ENCODE measurements at places on chromosomes 1 and 21.
A peak's percentile ranks its signal among the peaks of the same experiment; 100 is the strongest.

DNA sequence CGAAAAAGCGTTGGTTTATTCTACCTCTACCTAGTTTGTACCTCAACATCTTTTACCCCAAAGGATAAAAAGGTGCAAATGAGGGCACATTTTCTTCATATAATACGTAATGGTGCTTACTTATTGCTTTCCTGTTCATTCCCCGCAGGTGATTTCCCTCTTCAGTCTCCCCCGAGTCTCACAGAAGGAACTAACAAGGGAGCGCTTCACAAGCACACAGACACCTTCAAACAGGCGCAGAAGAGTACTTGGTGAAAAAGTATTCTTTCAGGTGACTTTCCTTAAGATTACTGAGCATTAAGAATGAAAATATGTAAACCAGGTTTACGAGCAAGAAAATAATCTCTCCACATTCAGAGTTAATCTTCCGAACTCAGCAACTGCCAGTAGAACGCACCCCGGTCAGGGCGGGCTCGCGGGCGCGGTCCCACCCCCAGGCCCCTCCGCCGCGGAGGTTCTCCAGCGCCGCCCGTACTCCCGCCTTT lies 511 bp upstream of the RABGAP1L start:
- DNase-seq, result no peak

DNA sequence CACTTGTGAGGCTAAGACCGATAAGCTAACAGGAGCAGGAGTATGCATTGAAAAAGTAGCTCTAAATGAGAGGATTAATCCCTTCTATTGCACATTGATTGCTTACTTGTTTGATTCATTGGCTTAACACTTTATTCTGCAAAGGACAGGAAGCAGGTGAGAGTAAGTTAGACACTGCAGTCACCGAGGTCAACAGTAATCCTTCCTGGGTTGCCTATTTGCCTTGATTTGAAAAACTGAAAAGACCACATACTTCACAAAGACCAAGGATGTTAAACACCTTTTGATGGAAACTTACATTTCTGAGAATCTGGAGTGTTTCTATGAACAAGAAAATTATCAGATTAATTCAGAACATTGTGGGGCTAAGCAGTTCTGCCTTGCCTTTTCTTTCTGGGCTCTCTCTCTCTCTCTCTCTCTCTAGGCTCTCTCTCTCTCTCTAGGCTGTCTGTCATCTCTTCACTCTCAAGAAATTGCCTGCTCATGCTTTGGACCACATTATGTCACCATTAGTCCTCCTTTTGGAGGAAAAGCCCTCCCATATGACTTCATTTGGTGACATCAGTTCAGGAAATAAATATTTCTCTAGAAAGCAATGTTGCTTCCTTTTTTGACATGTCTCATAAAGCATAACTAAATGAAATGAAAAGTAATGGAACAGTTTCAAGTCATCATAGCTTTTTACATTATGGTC lies 103.8 kb downstream of the TNFSF18 start:
- no peak for DNase-seq

GRCh38 chr1:156230473-156230837 lies 11.5 kb upstream of the BGLAP start:
- DNase-seq, result no peak

- DNase-seq, result peak; percentile 71
Observed at GRCh38 chr1:208207388-208208131, 36.6 kb downstream of the PLXNA2 start.

DNA sequence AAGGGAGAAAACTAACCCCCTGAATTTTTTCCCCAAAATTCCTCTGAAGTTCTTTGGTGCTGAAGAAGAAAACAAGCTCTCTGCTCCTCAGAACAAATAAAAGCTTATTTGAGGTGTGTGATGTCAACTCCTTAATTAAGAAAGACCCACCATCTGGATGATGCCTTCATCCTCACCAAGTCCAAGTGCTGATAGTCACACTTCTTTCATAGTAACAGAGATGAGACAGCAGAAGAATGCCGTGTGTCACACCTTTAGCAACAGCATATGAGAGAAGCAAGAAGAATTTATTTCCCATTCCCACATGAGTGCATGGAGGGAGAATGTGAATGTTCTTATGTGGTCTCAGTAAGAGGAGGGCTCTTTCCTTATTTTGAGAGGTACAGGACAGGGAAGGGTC lies 91.2 kb downstream of the TGFB2 start:
- no peak for DNase-seq

DNA sequence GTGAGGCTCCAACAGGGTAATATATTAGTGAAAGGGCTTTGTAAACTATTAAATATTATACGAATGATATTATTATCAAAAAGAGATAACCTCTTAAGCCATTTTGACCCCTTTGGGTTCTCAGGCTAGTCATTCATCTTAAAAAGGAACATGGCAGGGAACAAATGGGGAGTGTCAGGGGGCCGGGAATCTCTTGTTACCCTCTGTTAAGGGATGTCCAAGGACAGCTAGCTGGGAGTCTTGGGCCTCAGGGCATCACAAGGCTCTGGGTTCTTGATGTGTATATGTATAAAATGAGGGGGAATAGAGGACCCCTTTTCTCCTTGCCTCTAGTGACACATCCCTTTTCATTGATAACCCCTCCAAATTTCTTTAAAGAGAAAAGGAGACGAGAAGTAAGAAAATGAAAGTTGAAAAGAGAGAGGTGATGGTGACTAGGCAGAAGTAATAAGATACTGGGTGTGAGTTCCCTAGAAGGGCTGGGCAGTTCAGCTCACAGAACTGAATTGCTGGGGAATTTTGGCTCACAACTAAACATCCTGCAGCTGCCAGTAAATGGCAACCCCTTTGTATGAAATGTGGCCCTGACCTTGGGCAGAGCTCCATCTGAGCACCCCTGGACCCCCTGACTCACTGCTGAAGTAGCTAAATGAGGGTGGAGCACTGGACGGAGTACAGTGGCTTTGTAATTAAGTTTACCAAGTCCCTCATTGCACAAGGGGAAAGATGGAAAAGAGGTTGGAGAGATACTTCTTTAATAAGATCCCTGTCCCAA lies 20.0 kb upstream of the ZNF326 start:
- DNase-seq, result no peak

GRCh38 chr1:216325946-216326345 lies 97.3 kb downstream of the USH2A start:
- no peak for DNase-seq

GRCh38 chr1:160640359-160641123 lies 6.3 kb downstream of the SLAMF1 start:
- DNase-seq, result no peak

DNA sequence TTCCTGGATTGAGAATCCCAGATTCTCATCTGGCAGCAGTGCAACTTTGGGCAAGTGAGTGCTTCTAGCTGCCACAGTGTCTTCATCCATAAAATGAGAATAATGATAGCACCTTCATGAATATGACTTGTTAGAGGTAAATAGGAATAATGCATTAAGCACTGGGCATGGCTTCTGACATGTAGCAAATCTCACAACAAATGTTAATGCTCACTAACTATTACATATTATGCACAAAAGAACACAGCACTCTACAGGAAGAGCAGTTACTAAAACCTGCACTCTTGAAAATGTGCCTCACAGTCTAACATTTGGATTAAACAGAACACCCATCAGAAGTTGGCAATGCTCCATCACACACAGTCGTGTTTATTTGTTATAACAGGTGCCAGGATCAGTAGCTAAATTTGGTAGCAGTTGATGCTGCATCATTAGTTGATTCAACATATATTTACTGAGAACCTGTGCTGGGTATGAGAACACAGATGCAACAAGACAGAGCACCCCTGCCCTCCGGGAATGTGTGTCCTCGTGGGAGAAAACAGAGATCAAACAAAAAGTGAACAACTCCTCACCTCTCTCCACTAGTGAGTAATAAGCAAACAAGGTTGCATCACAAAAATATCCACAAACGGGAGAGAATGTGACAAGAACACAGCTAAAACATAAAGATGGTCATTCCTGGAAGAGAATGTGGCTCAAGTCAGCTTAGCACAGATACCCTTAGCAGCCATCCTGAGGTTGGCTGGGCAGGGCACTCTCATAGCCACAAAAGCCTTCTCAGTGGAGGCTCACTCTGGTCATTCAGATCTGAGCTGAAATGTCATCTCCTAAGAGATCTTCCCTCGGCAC lies 26.2 kb upstream of the LBR start:
- DNase-seq, result no peak

GRCh38 chr1:107135463-107135862 lies 5.4 kb upstream of the NTNG1 start:
- no peak for DNase-seq

- no peak for DNase-seq
Observed at GRCh38 chr1:217528271-217528670, 102.6 kb downstream of the GPATCH2 start.

GRCh38 chr1:76959556-76959955 lies 92.3 kb downstream of the ST6GALNAC5 start:
- DNase-seq, result no peak

GRCh38 chr1:204249736-204250427 lies 36.1 kb upstream of the GOLT1A start:
- no peak for DNase-seq

- no peak for DNase-seq
Observed at GRCh38 chr1:221228594-221228993, 349.4 kb downstream of the HLX start.

- DNase-seq, result no peak
Observed at GRCh38 chr1:6585841-6586240, 6.0 kb downstream of the ZBTB48 start.

- no peak for DNase-seq
Observed at GRCh38 chr1:92872719-92873118, 40.9 kb downstream of the RPL5 start.

DNA sequence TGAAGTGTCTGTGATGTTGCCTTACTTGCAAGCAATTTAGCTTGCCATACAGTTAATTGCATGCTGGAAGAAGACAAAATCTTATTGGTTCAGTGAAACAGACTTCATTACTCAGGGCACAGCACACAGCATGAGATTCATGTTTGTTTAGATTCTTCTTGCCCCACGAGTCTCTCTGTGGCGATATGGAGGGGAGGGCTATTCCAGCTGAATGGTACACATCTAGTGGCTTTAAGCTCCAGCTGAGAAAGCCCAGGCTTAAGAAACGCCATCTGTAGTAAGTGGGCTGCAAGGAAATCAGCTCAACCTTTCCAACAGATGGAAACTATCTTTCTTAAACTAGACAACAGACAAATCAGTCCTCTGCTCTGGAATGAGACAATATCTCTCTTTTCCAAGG lies 1022.0 kb downstream of the NCAM2 start:
- no peak for DNase-seq

DNA sequence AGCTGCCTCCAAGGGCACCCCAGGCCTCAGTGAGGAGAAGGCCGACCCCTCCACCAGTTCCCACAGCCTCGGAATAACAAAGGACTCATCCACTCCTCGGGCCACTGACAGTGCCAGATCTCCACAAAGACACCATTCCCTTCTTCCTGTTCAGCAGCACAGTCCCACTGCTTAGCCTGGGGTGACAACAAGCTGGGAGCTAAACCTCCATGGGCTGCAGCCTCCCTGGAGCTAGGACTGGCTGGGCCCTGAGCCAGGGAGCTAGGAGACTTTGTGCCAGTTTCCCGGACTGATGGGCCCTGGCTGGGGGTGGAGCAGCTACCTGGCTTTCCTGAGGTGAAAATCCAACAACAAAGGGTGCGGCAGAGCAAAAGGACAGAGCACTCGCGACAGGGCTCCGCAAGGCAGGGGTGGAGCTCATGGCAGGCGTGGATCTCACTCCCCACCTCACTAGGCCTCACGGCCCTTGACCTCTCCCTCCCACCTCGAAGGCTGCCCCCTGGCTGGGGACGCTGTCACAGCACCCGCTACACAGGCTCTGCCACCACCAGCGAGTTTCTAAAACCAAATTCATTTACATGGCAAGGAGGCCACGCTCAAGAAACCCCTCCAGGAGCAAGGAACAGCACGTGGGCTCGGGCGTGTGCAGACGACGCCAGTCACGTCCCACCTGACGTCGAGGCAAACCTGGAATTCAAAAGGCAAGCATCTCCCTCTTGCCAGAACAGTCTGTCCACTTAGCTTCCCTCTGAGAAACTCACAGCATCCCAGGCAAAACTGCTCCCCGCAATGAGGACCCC lies 13.8 kb downstream of the SLC35E2B start:
- peak; percentile 59 for DNase-seq

DNA sequence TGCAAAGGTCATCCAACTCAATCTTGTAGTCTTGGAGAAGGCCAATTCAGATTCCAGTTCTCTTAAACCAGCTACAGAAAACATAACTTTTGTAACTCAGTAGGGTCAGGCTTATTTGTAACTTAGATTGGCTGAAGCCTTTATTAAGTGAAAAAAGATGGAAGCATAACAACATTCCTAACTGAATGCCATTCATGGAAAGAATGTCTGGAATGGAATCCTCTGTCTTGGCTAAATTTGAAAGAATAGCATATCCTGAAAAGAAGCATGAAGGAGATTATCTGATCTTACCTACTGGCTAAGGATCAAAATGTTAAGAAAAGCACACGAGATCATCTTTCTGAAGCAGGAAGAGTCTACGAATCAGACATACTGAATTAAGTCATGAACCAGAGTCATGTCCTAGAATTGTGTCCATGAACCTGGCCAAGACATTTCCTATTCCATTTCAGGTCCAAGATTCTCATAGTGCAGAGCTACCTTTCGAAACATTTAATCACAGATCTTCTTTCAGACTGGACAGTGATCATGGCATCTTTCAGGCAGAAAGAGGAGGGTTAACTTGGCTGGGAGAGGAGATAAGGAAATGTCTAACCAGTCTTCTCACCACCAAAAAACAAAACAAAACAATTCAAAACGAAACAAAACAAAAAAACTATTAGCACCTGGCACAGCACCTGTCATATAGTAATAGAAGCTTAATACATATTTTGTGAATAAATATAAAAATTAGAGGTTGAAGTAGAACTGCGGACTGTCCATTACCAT lies 75.6 kb downstream of the XCL2 start:
- no peak for DNase-seq

GRCh38 chr1:62905309-62905708 lies 121.4 kb downstream of the ATG4C start:
- no peak for DNase-seq

GRCh38 chr1:7684132-7684531 lies 87.0 kb upstream of the VAMP3 start:
- DNase-seq, result no peak

- no peak for DNase-seq
Observed at GRCh38 chr1:47611992-47612391, 174.1 kb downstream of the FOXD2 start.

GRCh38 chr1:62316135-62316534 lies 3.1 kb downstream of the KANK4 start:
- no peak for DNase-seq

- DNase-seq, result no peak
Observed at GRCh38 chr21:37496972-37497371, 130.4 kb downstream of the DYRK1A start.

- DNase-seq, result no peak
Observed at GRCh38 chr1:161171191-161171590, 5.0 kb downstream of the PPOX start.

DNA sequence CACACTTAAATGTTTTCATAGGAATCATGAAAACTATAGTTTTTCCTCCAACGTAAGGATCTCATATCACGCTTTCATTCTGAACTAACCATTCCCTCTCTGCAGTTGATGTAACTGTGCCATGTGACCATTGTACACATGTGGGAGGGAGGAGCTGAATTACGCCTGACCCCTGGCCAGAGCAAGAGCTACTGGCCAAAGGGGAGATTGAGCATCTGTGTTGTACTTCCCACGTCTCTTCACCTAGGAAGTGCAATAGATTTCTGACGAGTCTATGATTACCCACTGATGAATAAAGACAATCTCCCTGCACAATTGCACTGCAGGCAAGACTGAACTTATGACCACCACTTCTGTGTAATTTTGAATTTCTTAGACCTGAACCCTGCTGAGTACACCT lies 24.0 kb downstream of the PTPRC start:
- no peak for DNase-seq

- DNase-seq, result no peak
Observed at GRCh38 chr1:78743626-78744025, 94.0 kb downstream of the IFI44 start.
